ENCODE measurements at places on chromosomes 12 and 14.

- no peak for DNase-seq
Measured at GRCh38 chr12:104177663-104178501, 37.7 kb upstream of the TXNRD1 start.

- DNase-seq: peak; percentile 36
Measured at GRCh38 chr14:100140452-100141078, 18.9 kb downstream of the DEGS2 start.

DNA sequence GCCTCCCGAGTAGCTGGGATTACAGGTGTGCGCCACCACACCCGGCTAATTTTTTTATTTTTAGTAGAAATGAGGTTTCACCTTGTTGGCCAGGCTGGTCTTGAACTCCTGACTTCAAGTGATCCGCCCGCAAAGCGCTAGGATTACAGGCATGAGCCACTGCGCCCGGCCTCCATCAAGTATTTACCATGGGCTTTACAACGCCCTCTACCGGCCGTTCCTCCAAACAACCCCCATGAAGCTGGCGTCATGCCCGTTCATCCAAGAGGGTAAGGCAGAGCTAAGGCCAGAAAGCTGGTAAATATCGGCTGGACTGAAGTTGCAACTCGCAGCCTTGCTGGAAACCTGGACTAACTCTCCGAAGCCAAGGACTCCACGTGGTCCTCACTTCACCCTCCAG is 41.6 kb downstream of the RNF34 start:
- DNase-seq: no peak

DNA sequence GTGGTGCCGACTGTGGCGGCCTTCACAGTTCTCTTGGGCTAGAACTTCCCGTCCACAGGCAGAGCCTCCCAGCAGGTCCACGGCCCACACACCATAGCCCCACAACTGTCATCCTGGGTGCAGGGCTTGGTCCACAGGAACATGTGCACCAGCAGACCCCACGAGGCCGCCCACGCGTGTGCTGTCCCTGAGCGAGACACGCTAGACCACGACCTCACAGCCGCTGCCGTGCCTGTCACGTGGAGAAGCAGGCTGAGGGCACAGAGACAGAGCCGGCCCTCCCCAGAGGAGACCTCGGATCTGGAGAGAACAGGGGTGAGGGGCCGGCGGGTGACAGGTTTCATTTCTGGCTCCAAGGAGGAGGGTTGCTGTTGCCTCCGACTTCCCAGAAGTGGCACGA is 8.9 kb upstream of the GALNT9 start:
- no peak for DNase-seq

DNA sequence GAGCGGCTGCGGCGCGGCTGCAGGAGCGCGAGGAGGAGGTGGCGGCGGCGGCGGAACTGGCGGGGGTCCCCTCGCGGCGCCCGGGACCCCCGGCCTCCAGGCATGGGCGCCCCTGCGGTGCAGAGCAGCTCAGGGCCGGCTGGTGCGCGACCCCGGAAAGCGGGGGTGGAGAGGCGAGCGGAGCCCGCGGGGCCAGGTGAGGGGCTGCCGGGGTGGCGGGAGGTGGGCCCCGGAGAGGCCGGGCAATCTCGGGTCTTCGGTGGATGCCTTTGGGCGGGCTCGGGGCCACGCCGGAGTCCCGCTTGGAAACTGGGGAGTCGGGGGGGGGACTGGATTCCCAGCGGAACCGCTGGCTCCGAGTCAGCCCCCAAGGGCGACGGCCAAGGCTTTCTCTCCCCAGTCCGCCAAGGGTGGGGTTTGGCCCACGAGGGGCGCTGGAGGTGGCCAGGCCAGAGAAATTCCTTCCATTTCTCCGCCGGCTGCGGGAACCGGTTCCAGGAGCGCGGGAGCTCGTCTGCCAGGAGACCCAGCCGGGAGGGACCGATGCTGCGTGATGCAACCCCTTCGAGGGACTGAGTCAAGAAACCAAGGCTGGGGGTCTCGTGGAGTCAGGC is 13.9 kb upstream of the NR4A1 start:
- DNase-seq: no peak
